Liver (tissue), 10 donors: ENCODE measurements at places on chromosomes 3 and 15. TPM values are rescaled to one million over a fixed set of nuclear protein-coding genes. Genes with fewer than 3 reads are reported as not detected.

DNA sequence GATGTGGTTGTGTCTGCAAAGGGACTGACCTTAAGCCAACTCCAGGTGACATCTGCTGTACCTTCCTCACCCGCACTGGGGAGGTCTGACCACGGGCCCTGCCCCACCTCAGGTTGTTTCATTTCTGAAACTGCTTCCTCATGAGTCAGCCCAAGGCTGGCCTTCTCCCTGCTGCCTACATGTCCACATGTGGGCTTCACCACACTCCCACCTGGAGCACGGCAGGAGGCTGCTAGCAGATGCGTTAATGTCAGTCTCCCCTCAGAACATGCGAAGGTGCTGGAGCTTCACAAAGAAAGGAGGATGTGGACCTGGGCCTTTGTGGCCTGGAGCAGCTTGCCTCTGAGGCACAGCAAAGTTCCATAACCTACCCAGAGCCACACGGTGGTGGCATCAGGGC lies 69.4 kb upstream of the PLXNA1 start:
- DNase-seq, result no peak

Gene RBP2
- 0.79 TPM for total RNA-seq

DNA sequence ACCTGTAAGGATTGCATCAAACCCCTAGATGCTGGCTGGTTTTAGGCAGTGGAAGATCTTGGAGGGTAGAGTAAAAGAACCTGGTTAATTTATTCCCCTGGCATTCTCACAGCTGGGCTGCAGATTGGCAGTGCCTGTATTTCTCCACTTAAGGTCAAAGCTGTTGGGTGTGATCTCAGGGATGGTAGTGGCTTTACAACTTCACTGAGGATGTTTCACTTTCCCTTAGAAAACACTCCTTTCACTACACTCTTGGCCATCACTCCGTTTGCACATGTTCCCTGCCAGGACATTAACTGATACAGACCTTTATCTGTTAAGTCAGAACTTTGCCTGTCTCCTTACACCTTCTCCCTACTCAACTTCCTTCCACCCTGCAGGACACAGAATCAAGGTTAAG lies 779.1 kb upstream of the SEMA6D start:
- no peak for DNase-seq

DNA sequence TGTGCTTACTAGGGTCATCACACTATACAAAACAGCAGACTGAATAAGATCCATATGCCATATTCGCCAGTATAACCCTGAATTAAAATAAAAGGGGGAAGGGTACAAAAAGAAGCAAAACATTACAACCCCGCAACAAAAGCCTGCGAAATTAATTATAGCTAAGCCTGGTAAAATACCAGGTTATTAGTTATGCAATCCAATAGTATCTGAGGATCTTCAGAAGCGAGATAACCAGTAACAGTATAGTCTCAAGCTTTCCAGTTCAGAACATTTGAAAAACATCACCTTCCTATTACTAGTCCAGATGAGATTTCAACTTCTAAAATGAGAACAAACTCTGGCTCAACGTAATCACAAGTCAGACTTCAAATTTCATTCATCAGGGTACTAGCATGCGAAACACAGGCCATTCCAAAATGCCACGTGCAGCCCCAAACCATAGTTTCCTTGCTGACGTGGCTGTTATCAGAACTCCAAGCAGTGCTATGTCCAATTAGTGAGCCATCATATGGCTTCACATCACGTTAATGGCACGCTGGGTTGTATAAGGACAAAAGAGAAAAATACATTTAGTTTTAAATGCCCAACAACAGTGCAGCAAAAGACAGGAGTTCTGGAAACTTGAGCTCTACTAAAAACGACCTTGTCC lies 1.1 kb downstream of the SSR3 start:
- no peak for DNase-seq

Gene RBPMS2
- 0.42 TPM for total RNA-seq

Gene RNU5B-1
- total RNA-seq, result not detected
